ENCODE measurements at places on chromosomes 11 and 22.

DNA sequence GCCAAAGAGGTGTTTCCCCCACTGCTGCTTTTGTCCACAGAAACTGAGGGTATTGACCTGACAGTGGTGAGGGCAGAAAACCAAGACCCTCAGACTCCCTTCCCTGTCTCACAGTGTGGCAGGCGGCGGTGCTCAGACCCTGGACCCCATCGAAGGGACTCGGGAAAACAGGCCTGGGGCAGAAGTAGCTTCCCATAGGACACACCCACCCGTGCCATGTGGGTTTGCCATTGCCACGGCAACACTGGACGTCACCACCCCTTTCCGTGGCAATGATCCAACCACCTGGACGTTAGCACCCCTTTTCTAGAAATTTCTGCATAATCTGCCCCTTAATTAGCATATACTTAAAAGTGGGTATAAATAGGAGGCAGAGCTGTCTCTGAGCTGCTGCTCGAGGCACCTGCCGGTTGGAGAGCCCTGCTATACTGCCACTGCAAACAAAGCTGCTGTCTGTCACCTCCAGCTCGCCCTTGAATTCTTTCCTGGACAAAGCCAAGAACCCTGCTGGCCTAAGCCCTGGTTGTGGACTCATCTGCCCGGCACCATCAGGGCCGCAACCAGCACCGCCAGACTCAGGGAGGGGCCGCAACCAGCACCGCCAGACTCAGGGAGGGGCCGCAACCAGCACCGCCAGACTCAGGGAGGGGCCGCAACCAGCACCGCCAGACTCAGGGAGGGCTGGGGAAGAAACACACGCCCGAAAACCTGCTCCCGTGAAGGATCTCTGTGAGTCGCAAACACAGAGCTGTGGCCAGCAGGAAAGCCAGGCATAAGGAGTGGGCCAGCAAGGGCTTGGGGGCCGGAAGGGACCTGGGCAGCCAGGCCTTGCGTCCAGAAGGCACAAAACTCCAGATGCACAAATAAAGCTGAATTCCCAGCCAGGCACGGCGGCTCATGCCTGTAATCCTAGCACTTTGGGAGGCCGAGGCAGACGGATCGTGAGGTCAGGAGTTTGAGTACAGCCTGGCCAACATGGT lies 10.4 kb downstream of the MLC1 start:
- no peak for DNase-seq

DNA sequence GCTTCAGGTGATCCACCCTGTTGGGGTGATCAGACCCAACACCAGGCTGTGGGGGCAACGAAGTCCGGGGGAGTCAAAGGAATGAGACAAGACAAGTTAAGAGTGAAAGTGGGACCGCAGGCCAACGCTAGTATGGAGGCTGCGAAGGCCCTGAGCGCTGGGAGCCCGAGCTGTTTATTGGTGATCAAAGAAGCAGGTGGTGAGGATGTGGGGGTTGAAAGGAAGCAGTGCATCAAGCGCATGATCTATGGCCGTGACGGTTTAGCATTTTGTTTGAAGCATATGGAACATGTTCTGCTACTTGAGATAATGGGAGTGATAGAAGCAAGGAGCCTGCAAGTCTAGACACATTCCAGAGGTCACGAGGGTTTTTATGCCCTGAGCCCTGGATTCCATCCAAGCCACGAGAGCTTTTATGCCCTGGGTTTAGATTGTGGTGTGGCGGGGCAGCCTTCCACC lies 49.5 kb downstream of the MCHR1 start:
- no peak for DNase-seq

GRCh38 chr11:127003260-127003981 lies 2.9 kb upstream of the KIRREL3 start:
- no peak for DNase-seq

- no peak for DNase-seq
Measured at GRCh38 chr22:24995649-24996180, 43.2 kb downstream of the KIAA1671 start.

GRCh38 chr11:77474684-77475060 lies 778 bp upstream of the PAK1 start:
- DNase-seq = no peak

All from GM18507 (cell line).